NCI-H2081 (cell line): ENCODE measurements at places on chromosomes 13 and 19.
A peak's percentile ranks its signal among the peaks of the same experiment; 100 is the strongest.

- DNase-seq, result no peak
Measured at GRCh38 chr19:40357640-40358039, 9.1 kb downstream of the PLD3 start.

DNA sequence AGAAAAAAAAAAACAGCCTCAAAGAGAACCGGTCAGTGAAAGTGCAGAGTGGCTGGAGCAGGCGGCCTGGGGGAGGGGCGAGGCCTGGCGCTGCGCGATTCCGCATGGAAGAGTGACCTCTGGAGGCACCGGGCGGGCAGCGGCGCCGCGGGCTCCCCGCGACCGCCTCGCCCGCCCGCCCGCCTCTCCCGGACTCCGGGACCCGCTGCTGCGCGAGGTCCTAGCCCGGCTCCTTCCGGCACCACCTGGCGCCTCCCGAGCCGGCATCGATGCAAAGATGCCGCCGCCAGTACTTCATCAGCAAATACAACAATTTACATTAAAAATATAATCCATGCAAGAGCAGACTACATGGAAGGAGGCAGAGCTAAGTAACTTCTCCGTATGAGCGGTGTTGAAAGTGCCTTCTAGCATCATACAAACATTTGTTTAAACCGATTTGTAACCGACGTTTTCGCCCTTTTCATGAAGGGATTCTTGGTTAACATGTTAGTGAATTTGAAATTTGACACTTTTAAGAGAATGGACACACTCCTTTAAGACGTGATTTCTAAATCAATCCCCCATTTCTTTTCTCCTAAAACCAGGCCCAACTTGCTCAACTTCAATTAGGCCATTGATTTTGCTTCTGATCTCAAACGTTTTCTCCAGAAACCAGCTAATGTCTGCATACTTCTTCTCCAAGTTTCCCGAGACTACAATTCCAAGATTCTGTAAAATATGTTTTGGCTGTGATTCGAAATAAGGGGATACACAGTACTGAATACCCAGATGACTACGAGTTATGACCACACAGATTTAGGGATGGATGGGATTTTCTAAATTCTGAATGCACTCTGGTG lies 2.1 kb downstream of the EFNB2 start:
- peak; percentile 71 for DNase-seq

DNA sequence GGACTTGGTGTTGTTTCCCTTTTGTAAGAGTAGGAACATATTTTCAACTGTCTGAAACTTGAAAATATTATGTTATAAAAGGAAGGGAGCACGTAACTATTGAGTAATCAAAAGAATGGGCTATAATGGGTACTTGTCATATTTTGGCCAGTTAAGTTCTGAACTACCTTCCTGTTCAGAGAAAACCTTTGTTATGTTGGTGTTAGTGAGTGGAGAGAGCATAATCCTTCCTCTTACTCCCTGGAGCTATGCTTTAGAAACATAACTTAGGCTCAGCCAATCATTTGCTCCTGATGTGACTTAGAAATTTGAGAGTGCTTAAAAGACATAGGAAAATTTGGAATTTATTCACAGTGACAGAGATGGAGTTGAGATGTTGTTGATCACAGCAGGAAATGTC lies 482.5 kb upstream of the SPRY2 start:
- DNase-seq, result no peak

DNA sequence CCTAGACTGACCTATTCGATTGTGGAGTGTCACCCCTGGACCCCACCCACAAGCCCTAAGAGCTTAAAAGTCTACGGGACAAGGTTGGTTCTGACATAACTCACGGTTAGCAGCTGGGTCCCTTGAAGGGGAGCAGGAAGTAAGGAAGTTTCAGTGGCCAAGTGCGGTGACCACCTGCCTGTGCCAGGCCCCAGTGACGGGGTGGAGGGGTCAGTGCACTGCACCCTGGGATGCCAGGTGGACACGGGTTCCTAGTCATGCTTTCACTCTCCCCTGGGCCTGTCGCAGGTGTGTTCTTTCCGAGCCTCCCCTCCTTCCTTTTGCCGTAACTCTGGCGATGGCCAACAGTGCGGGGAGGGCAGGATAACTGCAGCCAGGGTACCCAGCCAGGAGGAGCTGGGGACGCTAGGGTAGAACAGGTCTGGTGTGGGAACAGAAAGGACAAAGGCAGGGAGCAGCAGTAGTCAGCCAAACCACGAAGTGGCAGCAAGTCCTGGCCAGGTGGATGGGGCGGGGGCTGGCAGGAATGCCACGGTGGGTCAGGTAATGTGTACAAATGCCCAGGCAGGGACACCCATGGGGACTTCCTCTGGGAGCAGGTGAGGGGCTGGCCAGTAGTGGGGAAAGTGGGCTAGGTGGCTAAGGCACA lies 58.3 kb downstream of the RGCC start:
- DNase-seq, result no peak

- no peak for DNase-seq
Measured at GRCh38 chr13:22134261-22134660, 463.4 kb downstream of the FGF9 start.
